Bronchus fibroblast of lung (primary cell): ENCODE measurements at places on chromosomes 16 and 17. TPM values are rescaled to one million over a fixed set of nuclear protein-coding genes. Genes with fewer than 3 reads are reported as not detected.

ALOXE3 gene
- under 0.01 TPM in 1 of 2 replicates, not detected in the other for total RNA-seq

SCRN2 gene
- total RNA-seq, result 15.5 and 18.3 TPM in 2 replicates

GPS1 gene
- 174 and 180 TPM in 2 replicates for total RNA-seq

NFATC2IP gene
- 13.4 and 14.0 TPM in 2 replicates for total RNA-seq

CHRNE gene
- 0.74 and 1.2 TPM in 2 replicates for total RNA-seq

MYO18A gene
- 36.8 and 37.9 TPM in 2 replicates for total RNA-seq

CD7 gene
- total RNA-seq, result 0.30 and 0.34 TPM in 2 replicates

KRT24 gene
- total RNA-seq, result not detected in 2 replicates

EVPLL gene
- total RNA-seq, result not detected in 2 replicates

SLC5A10 gene
- total RNA-seq, result not detected in 2 replicates

TBL3 gene
- 94.1 and 97.0 TPM in 2 replicates for total RNA-seq

CUEDC1 gene
- total RNA-seq, result 10.3 and 12.5 TPM in 2 replicates

SAMD14 gene
- total RNA-seq, result 1.0 and 1.8 TPM in 2 replicates

HBQ1 gene
- 1.2 and 1.9 TPM in 2 replicates for total RNA-seq

FAM20A gene
- total RNA-seq, result 0.74 and 1.0 TPM in 2 replicates

EFCAB5 gene
- total RNA-seq, result not detected in 2 replicates

SLC47A1 gene
- 0.15 and 0.34 TPM in 2 replicates for total RNA-seq

GP2 gene
- total RNA-seq, result not detected in 2 replicates

PRSS33 gene
- total RNA-seq, result not detected in 2 replicates

DHX58 gene
- total RNA-seq, result 4.3 and 5.2 TPM in 2 replicates

GNAO1 gene
- under 0.01 and 0.17 TPM in 2 replicates for total RNA-seq

TPSB2 gene
- total RNA-seq, result not detected in 2 replicates

HOXB5 gene
- total RNA-seq, result 12.3 and 15.8 TPM in 2 replicates

AIPL1 gene
- not detected in 2 replicates for total RNA-seq

CHD9NB gene
- under 0.01 and 0.17 TPM in 2 replicates for total RNA-seq

CX3CL1 gene
- 0.17 TPM in 1 of 2 replicates, not detected in the other for total RNA-seq
